ENCODE measurements at places on chromosomes 7 and 10.

DNA sequence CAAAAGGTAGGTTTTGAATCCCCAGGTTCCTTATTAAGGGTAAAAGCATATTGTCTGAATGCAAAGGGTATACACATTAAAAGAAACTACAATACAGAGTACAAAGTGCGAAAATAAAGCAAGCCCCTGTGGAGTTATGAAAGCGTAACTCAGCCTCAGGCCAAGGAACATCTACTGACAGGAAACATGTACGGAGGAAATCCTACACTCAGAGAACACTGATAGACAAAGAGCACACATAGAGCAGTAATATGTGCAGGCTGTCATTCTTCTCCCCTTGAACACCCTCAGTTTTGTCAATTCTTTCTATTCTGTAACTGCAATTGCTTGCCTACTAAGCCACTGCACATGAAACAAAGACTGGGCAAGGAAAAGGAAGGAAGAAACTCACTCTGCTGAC is 150.2 kb downstream of the DGKB start:
- no peak overlapping the region for H3K4me3 ChIP-seq
- DNase-seq = no peak
- H3K36me3 ChIP-seq = no peaks in the 10 kb centered on the region
- peaks cover 30% of the 10 kb centered on the region for H3K4me1 ChIP-seq

- 0 out of 2 replicates have a peak, but pooled peaks cover 11% of the 10 kb centered on the region for H3K4me1 ChIP-seq
- peak overlapping the region; percentile 41 for H3K27ac ChIP-seq
- DNase-seq = peak; percentile 75
Measured at GRCh38 chr10:102358712-102359382, 36.7 kb upstream of the NFKB2 start.

DNA sequence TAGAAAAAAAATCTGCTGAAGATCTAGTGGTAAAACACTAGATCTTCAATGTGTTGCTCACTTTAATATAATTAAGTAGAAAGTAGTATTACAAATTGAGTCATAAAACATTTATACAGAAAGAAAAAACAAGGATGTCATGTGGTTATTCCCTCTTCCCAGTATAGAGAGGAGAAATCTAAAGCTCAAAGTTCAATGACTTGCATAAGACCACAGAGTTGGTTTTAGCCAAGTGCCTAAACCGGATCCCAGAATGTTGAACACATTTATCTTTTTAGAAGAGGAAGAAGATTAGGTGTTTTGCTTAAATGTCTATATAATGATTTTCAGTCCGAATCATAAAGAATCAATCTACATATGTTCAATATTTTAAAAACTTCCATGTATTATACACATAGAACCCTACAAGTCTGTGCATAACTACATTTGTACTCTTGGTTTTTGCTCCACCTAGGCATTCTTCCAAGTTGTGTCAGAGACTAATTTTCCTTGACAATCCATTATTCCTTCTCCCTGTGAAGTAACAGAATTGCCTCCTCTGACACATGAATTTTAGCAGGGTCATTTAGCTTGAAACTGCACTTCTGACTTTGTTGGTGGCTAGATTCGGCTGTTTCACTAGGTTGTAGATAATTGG is 389.2 kb downstream of the MAGI2 start:
- H3K27ac ChIP-seq = no peak overlapping the region
- H3K36me3 ChIP-seq = no peaks in the 10 kb centered on the region
- DNase-seq = no peak
- no peaks in the 10 kb centered on the region for H3K4me1 ChIP-seq
- no peak overlapping the region for H3K4me3 ChIP-seq

DNA sequence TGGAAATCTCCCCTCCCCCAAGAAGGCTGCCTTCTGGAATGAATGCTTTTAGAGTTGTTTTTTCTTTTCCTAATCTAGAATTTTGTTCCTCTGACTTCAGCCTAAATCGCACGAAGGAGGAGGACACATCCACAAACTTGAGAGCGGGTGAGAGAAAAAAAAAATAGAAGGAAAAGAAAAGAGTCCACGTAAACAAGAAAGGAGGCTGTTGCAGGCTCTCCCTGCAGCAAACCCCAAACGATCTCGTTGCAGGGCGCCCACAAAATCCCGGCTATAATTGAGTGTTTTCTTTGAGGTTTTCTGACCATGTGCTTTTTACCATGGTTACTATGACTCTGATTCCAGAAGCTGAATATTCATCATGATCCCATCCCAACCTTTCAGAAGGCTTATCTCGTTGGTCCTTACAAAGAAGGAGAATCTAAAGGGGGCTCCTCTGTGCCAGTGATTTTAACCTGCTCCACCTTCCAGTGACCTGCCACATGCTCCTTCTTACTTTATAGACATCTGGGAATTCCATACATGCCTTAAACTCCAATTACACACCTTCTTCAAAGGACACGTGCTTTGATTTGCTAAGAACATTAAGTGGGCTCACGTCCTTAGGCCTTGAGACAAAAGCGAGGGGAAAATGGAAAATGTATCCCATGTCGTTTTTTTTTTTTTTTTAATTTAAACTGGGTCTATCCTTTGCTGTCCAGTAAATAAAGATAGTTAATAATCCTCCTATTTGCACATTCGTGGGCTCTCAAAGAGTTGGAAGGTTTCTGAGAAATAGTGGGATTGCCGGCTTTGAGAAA is 5.8 kb downstream of the TWIST1 start:
- peak overlapping the region; percentile 97 for H3K27ac ChIP-seq
- H3K4me1 ChIP-seq = peaks cover 46% of the 10 kb centered on the region
- peak; percentile 68 for DNase-seq
- peak overlapping the region; percentile 88 for H3K4me3 ChIP-seq
- H3K36me3 ChIP-seq = peaks cover 14% of the 10 kb centered on the region

- DNase-seq = peak; percentile 81
- H3K27ac ChIP-seq = peak overlapping the region; percentile 93
- no peaks in the 10 kb centered on the region for H3K27me3 ChIP-seq
- peak overlapping the region; percentile 90 for H3K4me3 ChIP-seq
Measured at GRCh38 chr7:42237811-42238541, 967 bp upstream of the GLI3 start.

DNA sequence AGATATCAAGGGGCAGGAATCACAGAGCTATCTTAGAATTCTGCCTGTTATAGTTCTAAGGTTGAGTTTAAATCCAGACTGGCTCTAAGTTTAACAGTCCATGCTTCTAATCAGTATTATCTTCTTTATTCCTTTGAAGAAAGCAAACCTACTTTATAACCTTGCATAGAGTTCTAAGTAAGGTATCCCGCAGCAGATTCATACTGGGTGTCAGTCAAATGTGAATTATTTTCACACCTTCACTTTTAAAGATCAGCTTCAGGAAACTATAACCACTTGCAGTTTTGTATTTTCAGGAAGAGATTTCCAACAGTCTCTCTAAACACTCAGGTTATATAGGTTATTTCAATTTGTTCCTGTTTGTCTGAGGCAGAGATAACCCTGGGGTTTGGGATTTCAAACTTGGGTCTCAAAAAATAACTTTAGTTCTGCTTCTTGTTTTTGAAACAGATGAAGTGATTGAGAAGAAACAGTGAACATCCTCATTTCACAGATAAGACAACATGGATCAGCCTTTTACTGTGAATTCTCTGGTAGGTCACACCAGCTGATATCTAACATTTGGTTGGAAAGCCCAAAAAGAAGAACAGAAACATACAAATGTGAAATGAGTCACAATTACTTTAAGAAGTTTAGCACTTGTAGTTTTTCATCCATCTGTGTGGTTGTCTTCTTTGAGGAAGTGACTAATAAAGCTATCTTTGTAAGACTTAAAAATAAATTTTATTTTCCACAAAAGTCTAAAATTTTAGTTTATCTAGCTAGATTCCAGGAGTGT is 21.4 kb downstream of the STAMBPL1 start:
- H3K4me1 ChIP-seq = peaks cover 40% of the 10 kb centered on the region
- DNase-seq = peak; percentile 69
- H3K27me3 ChIP-seq = no peaks in the 10 kb centered on the region
- H3K4me3 ChIP-seq = no peak overlapping the region
- H3K27ac ChIP-seq = peak overlapping the region; percentile 9

- H3K4me1 ChIP-seq = no peaks in the 10 kb centered on the region
- no peak for DNase-seq
- no peaks in the 10 kb centered on the region for H3K36me3 ChIP-seq
- H3K4me3 ChIP-seq = no peak overlapping the region
Measured at GRCh38 chr10:131865223-131865917, 35.4 kb upstream of the PPP2R2D start.

- no peak for DNase-seq
- H3K27me3 ChIP-seq = no peaks in the 10 kb centered on the region
- H3K27ac ChIP-seq = no peak overlapping the region
Measured at GRCh38 chr7:116162254-116162653, 48.1 kb upstream of the TES start.

DNA sequence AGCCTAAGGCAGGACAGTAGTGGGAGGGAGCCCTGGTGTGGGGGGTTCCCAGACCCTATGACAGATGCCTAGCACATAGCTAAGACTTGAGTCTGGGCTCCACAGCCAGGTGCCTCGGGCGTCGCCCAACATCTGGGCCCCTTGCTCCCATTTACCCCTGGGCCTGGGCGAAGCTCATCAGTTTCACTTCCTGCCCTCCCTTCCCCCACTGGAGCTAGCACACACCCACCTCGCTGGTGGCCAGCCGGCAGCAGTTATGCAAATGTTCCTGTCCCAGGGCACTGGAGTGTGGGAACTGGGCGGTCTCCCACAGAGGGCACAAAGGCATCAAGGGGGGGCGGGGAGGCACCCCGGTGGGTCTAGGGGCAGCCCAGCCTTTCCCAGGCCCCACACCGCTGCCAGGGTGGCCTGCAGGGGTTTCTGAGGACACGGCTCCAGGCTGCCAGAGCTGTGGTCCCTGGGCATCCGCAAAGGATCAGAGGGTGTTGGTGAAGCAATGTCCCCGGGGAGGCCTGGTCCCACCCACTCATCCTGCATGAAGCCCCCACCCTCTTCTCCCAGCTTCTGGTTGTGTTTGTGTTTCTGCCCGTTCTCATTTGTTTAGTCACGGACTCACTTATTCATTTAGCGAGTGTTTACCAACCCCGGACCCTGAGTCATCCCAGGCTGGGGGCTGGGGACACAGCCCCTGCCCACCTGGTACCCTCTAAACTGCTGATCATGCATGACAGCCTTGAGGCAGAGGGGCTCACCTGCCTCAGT is 20.4 kb downstream of the SH2B2 start:
- DNase-seq = peak; percentile 30
- H3K36me3 ChIP-seq = no peaks in the 10 kb centered on the region
- no peak overlapping the region for H3K4me3 ChIP-seq
- H3K4me1 ChIP-seq = no peaks in the 10 kb centered on the region
- no peak overlapping the region for H3K27ac ChIP-seq

DNA sequence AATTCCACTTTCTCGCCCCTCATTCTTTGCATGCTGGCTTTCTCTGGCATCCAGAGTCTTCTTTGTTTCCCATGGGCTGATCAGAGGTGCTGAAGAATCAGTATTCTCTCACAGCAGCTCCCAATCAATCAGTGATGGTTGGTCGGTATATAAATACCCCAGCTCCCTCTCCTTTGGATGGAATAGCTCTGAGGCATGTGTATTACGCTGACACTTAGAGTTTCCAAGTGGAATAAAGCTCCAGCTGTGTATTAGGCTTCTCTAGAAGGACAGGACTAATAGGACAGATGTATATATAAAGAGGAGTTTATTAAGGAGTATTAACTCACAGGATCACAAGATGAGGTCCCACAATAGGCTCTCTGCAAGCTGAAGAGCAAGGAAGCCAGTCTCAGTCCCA is 218.3 kb upstream of the GRB10 start:
- no peaks in the 10 kb centered on the region for H3K36me3 ChIP-seq
- H3K4me1 ChIP-seq = no peaks in the 10 kb centered on the region
- no peak overlapping the region for H3K4me3 ChIP-seq
- H3K27ac ChIP-seq = no peak overlapping the region
- no peak for DNase-seq
- no peaks in the 10 kb centered on the region for H3K27me3 ChIP-seq

GRCh38 chr7:46205478-46205877 is 284.4 kb upstream of the IGFBP3 start:
- H3K4me3 ChIP-seq = no peak overlapping the region
- H3K27ac ChIP-seq = no peak overlapping the region
- H3K36me3 ChIP-seq = no peaks in the 10 kb centered on the region
- H3K4me1 ChIP-seq = no peaks in the 10 kb centered on the region
- H3K27me3 ChIP-seq = no peaks in the 10 kb centered on the region
- DNase-seq = no peak

DNA sequence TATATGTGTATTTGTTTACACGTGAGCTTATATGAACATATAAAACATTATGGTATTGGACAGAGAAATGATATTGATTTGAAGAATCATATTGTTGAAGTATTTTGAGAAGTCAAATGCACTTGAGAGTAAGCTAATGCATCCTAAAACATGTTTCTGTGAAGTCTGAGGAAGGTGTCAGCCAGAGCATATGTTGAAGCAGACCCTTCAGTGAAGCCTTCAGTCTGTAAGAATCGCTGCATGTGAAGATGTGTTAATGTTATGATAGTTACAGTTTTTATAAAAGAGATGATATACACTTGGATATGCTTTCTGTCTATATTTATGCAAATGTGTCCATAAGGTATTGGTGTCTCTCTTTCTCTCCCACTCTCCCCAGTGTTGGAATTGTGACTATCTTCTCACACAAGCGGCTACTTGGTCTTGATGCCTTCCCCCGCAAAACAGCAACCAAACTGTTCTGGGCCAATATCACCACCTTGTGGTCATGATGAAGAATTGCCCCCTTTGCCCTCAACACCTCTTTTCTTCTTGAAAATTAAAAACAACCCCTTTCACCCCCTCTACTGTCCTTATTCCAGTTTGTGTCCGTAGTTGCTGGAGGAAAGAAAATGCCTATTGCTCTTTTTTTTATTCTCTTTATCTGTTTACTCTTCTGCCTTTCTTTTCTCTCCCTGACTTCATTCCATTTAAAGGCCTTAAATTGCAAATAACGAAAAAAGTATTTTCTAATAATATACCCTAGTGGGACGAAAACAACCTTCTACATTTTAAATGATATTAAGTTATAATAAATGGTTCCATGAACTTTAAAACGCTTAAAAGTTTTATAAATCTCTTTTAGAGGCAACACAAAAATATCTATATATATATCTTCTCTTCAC is 64.9 kb downstream of the IKZF1 start:
- H3K4me3 ChIP-seq = no peak overlapping the region
- H3K36me3 ChIP-seq = no peaks in the 10 kb centered on the region
- H3K27ac ChIP-seq = no peak overlapping the region
- no peaks in the 10 kb centered on the region for H3K4me1 ChIP-seq

DNA sequence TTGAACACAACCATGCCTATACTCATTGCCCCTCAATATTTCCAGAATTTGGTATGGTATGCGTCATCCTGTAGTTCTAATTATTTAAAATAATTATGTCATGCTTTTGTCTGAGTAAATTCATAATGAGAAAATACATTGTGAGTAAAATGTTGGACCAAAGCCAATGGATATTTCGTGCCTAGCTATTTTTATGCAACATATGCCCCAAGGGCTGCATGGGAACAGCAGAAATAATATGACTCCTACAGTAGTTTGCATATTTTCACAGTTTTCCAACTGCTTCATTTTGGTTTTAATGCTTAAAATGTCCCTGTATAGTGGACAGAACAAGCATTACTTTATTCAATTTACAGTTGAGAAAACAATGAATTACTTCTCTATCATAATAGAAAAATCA is 1115.6 kb upstream of the GHITM start:
- no peak overlapping the region for H3K27ac ChIP-seq
- no peaks in the 10 kb centered on the region for H3K36me3 ChIP-seq
- H3K4me1 ChIP-seq = no peaks in the 10 kb centered on the region
- no peak overlapping the region for H3K4me3 ChIP-seq
- no peaks in the 10 kb centered on the region for H3K27me3 ChIP-seq
- no peak for DNase-seq

- peaks cover 10% of the 10 kb centered on the region for H3K4me1 ChIP-seq
- H3K4me3 ChIP-seq = no peak overlapping the region
- H3K36me3 ChIP-seq = no peaks in the 10 kb centered on the region
- H3K27me3 ChIP-seq = peaks cover 6% of the 10 kb centered on the region
- no peak overlapping the region for H3K27ac ChIP-seq
- DNase-seq = no peak
Measured at GRCh38 chr7:101395376-101395775, 32.7 kb downstream of the COL26A1 start.

GRCh38 chr7:128129224-128129864 is 98.1 kb upstream of the LRRC4 start:
- H3K27me3 ChIP-seq = peaks cover 78% of the 10 kb centered on the region
- no peaks in the 10 kb centered on the region for H3K4me1 ChIP-seq
